NCI-H2227 treated with DMSO at 0.1 percent for 48 hours (cell line): ENCODE measurements at places on chromosomes 3 and 15.

DNA sequence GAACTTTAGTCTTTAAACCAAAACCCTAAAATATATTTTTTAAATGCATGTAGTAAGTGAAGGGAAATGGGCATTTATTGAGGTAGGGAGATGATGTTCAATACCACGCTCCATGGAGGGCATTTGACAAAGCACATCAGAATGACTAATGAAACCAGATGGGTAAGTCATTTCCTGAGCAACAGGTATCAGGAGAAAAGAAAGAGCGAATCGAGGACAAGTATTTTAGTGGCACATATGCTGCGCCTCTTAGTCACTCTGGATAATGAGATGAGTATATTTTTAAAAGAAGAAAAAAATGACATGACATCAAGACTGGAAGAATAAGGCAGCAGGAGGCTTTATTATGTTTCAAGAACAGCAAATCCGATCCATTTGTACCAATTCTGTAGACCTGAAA lies 129.0 kb upstream of the ARHGEF3 start:
- no peak for DNase-seq

DNA sequence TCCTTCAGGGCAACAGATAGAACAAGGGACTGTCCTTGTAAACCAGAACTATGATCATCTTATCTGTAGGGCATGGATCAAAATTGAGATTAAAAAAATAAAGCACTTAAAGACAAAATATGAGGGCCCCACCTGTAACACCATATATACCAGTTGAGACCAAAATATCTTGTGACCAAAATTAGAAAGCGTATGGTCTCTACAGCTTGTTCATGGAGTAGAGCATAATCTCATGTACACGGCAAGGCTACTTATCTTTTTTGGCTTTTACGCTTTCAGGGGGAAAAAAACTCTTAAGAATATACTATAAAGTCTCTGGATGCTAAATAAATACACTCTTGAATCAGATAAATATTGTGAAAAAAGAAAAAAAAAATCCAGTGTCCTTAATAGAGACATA lies 49.3 kb downstream of the ADAMTS9 start:
- no peak for DNase-seq

GRCh38 chr15:43930079-43930478 lies 103.3 kb downstream of the WDR76 start:
- no peak for DNase-seq

DNA sequence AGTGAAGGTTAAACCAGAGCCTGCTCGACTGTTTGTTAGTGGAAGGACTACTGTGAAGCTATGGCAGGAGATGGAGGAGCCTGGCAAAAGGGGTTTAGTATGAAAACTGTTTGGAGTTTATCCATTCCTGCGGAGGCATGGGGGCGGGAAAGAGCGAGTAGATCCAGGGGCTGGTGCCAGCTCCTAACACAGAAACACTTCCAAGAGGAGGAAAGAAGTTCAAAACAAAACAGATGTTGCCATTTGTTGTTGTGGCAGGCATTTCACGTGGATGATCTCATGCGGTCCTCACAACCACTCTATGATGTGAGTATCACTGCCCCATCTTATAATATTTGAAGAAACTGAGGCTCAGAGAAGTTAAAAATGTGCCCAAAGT lies 30.7 kb upstream of the KY start:
- no peak for DNase-seq

DNA sequence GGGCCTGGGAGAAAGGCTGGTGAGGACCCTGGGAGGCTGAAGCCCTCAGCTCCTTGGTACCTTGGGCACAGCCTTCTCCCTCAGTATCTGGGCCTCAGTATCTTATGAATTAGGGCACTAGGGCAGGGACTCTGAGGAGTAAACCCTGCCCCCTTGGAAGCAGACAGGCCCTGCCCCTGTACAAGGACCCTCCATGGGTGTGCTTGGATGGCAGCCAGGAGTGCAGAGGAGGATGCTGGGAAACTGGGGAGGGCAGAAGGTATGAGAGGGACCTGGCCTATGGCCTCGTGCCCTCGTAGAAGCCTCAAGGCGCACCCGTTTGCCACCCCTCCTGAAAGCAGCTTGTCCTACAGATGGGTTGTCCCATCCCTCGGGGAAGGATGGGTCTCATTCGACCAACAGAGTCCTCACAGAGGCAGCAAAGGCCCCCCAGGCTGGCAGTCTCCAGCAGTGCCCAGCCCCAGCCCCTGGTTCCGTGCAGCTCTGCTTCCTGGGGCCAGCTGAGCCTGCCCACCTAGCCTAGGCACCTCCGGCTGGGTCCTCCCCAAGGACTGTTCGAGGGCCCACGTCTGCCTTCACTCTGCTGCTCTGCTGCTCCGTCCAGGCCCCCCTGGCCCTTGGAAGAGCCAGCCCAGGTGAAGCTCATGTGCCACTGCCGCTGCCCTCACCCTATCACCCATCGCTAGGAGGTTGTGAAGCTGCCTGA lies 15.3 kb upstream of the SEMA3F start:
- no peak for DNase-seq

DNA sequence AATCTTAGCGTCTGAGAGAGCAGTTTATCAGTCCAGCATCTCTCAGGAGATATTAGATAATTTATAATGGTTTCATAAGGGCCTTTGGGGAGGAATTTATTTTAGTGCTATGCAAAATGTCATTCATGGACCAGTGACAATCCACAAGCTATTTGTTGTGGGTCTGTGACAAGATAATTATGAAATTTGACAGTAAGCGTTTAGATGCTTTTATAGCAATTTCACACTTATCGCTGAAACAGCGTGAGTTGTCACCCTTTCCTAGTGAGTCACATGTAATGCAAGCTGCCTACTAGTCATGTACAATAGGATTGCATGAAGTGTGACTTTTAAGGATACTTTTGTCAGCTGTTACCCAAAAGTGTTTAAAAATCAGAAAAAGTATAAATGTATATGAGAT lies 315.6 kb upstream of the THBS1 start:
- DNase-seq: no peak

- DNase-seq: no peak
These were observed 19.4 kb downstream of the CHST2 start for GRCh38 chr3:143138953-143139352.

DNA sequence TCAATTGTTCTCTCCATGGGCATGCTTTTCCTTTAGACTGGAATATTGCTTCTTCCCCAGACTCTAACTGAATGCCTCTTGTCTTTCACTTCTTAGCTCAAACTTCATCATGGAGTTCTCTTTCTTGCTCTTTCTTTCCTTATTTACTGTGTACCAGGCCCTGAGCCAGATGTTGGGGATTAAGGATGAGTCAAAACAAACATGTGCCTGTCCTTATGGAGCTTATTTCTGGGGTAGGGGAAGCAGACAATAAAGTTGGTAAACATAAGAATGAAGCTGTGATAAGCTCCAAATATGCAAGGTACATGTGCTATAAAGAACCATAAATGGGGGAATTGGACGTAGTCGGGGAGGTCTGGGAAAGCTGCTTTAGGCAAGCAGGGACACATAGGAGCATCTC lies 145.8 kb downstream of the ALDH1A2 start:
- DNase-seq: no peak

DNA sequence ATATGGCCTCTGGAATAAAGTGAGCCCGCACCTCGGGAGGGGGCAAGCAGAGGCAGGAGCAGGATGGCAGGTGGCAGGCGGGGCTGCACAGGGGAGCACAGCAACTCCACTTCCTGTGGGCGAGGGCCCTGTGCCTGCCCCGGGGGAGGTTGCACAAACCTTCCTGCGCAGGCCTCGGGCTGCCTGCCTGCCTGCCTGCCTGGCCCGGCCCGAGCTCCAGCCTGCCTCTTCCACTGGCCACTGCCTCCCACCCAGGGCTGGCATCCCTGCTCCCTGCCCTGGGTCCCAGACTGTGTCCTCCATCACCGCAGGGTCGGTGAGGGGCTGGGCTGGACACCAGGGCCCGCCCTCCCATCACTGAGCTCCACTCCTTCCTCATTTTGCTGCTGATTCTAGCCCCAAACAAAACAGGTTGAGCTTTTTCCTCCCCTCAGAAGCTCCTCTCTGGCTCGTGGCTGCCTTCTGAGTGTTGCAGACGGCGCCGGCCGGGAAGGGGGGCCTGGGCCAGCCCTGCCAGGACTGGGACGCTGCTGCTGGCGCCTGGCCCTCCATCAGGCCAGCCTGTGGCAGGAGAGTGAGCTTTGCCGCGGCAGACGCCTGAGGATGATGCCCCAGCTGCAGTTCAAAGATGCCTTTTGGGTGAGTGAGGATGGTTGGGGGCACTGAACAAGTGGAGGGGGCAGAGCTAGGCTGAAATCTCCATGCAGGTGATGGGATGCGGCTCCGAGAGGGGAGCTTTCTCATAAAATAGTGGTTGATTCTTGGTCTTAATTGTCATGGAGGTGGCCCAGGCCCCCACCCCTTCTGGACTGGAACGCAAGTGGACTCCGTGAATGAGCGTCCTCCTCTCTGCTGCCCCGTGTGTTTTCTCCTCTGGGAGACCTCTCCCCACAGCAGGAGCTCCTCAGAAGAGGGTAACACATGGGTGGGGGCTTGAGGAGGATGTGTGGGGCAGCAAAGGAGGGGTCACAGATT lies at the start of gene PSTPIP1:
TSS of gene PSTPIP1 (plus strand) at position 156 of the 975 bp plus-strand sequence. CDS start at position 604, 448 bp downstream.
- DNase-seq: peak; percentile 20

DNA sequence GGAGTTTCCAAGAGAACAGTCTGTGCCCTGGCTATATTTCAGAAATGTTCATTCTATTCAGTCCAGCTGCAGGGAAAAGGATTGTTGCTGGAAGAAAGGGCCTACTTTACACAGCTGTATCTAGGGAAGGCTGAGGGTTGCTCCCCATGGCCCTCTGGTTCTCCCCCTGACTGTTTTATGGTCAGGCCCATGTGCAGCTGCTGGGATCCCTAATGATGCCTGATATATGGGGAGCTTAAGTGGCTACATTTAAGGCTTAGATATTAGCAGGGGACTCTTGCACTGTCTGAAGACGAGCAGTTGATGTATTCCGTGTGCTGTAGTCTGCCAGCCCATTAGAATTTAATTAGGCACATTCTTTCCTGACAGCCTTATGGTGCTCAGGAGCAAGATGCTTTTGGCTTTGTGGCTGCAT lies 72.0 kb downstream of the FAM43A start:
- DNase-seq: no peak
